ENCODE measurements at places on chromosomes 6 and 20.

GRCh38 chr6:6886886-6887285 lies 220.9 kb upstream of the RREB1 start:
- no peak for DNase-seq

DNA sequence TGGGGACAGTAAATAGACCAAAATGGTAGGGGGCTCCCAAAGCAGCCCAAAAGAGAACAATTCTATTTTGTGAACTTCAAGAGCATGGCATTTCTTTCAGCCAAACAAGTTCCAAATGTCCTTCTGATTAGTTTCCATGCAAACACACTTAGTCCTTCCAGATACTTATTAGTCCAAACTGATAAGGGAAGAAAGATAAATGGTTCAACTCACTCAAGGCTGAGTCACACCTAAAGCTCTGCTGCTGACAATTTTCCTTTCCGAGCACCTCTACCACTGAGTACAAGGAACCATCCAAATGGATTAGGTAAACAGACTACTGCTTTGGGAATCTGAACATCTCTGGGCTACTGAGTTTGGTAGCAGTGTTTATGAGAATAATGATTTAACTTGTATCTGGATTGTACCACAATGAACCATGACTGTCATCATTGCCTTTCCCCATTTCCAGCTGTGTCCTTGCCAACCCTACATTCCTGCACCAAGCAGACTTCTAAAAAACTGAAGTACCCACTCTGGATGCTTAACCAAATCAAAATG lies 71.2 kb downstream of the TNFRSF21 start:
- no peak for DNase-seq

GRCh38 chr6:126017668-126018067 lies 31.3 kb downstream of the TRMT11 start:
- peak; percentile 49 for DNase-seq

GRCh38 chr6:145538989-145539388 lies 196.3 kb downstream of the EPM2A start:
- DNase-seq, result no peak

GRCh38 chr6:37454420-37455140 lies 21.6 kb downstream of the CMTR1 start:
- DNase-seq, result no peak

- no peak for DNase-seq
Observed at GRCh38 chr6:22401206-22401605, 104.4 kb upstream of the PRL start.

- no peak for DNase-seq
Observed at GRCh38 chr6:41373627-41373918, 38.2 kb downstream of the NCR2 start.

DNA sequence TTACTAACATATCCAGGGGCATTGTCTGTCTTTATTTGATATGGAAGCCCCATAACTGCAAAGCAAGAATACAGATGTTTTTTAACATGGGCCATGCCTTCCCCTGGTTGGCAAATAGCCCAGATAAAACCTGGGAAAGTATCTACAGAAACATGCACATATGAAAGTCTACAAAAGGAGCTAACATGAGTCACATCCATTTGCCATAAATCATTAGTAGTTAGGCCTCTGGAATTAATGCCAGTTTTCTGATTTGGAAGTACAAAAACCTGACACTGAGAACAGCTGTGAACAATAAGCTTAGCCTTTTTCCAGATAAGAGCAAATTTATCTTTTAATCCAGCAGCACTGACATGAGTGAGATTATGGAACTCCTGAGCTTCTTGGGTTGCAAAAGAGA lies 418.0 kb upstream of the IMPG1 start:
- no peak for DNase-seq

DNA sequence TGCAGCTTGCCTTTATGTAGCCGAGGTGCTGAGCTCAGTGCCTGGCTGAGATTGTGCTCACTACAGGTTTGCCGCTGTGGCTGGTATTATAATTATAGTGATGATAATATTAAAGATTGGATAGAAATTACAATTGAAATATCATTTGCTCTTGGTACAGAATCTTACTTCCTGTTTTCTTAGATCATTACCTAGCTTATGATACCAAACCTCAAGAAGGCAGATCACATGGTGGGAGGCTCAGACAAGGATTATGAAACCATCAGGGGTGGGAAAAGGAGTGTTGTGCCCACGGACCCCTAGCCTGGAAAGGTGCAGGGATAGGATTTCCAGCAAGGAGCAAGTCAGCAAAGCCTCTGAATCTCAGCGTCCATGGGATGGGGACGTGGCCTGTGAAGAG lies 70.6 kb downstream of the IGF2R start:
- DNase-seq, result no peak

- no peak for DNase-seq
Observed at GRCh38 chr20:17059465-17059864, 167.4 kb upstream of the PCSK2 start.

- no peak for DNase-seq
Observed at GRCh38 chr20:53920647-53921245, 149.6 kb downstream of the BCAS1 start.

DNA sequence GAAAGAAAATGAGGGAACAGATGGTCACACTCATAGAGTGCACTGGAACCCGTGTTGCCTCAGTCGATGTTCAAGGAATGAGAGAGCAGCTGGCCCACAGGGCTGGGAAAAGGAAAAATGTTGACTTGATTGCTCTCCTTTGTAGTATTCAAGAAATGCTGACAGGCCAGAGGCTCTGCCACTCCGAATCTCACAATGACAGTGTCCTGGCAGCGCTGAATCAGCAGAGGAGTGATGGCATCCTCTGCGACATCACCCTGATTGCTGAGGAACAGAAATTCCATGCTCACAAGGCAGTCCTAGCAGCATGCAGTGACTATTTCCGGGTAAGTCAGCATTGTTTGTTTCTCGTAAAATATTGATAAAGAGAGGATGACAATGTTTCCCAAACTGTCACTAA lies 51.3 kb downstream of the KLHL32 start:
- DNase-seq, result no peak

GRCh38 chr20:4170621-4171537 lies 155.5 kb upstream of the RNF24 start:
- DNase-seq, result no peak

- no peak for DNase-seq
Observed at GRCh38 chr20:15561707-15562404, 1011.4 kb downstream of the KIF16B start.

DNA sequence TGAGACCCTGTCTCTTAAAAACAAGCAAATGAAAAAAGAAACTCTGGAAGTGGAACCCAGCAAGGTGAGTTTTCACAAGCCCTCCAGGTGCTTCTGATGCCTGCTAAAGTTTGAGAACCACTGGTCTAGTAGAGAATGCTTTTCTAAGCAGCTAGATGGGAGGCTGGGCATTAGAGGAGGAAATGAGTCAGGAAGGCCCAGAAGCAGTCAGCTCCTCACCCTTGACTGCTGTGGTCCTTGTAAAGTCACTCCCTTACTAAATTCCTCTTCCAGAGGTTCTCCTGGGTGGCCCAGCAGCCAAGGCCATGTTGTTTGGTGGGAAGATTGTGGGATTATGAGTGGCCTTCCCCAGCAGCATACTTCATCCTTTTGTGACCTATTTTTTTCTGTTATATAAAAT lies 52.0 kb upstream of the FYN start:
- no peak for DNase-seq

DNA sequence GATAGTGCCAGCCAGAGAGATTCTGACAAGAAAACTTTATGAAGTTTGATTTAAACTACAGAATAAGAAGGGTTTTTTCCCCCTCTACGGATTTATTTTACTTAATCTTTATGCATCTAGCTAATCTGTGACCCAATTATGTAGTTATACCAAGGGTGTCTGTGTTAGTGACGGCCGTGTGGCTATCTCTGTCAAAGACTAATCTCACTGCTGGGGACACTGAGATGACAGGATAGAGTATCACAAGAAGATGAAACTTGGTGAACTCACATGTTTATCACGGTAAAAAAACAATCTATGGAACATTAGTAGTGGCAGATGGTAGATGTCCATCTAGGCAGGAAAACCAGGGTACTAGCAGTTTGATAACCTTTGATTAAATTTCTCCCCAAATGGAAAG lies 149.7 kb downstream of the AHI1 start:
- no peak for DNase-seq

DNA sequence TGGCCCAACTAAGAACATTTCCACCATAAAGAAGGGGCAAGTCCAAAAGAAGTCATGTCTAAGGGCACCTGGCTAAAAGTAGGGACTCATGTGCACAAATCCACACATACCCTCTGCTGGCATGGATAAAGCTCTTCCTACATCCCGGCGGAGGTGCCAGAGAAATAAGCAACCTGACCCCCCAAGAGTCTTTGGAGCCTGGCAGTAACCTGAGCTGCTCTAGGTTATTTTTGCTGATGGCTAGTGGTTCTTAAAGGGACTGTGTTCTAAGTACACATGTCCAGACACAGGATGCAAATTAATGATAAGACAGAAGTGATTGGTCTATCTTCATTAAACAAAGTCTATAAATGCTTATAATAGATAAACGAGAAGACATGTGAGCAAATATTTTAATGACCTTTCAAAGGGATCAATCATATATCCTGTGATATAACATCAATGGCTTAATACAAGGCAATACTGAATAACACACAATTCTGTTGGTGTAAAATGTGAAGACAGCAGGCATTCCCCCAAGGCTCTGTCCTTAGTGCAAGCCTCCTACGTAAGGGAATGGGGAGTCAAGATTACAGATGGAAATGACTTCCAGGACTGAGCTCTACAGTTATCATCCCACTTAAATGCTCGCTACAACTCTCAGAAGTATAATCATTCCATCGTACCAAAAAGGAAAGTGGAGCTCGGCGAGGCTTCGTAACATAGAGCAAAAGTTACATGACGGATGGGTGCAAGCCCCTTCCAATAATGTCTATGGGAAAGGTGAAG lies 52.5 kb downstream of the HIVEP2 start:
- DNase-seq, result no peak

DNA sequence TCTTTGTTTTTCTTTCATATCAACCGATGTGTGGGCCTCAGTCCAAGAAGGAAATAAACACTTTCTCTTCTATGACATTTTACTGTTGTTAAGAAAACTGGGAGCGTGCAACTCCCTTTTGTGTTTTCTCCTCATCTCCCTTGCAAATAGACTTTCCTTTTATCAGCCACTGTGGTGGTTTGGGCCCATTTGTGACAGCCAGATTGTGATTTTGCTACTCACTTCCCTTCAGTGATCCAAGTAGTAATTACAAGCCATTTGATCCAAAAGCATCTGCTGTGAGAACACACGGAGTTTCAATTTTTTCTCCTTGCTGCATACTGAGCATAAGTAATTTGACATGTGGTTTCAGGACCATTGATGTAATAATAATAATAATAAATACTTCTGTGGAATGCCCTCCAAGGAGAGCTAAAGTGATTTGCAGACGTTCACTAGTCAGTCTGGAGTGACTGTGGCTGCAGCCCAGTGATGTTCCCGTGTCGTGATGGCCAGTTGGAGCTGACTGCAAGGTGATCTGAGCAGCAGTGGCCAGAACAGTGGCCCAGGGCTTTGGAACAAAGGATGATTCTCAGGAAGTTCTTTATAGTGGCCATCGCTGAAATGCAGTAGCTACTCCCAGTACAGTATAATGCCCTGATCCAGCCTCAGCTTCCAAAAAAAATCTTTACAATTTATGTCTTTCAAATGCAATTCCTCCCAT lies 91.9 kb upstream of the CLDN20 start:
- DNase-seq, result no peak

DNA sequence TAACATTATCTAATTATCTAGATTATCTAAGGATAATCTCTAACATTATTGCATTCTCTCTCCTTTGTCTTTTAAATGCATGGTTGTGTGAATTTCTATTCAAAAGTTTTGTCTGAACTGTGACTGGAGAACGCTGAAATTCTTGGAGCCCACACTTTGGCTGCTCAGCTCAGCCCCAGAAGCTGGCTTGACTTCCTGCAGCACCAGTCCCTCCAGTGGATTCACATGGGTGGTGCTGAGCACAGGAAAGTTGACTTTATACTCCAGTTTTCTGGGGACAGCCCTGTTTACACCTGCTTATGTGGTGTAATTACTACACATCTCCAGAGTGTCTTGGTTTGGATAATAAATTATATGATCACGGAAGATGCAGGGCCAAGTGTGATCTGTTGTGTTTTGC lies 255.1 kb upstream of the NOX3 start:
- no peak for DNase-seq

DNA sequence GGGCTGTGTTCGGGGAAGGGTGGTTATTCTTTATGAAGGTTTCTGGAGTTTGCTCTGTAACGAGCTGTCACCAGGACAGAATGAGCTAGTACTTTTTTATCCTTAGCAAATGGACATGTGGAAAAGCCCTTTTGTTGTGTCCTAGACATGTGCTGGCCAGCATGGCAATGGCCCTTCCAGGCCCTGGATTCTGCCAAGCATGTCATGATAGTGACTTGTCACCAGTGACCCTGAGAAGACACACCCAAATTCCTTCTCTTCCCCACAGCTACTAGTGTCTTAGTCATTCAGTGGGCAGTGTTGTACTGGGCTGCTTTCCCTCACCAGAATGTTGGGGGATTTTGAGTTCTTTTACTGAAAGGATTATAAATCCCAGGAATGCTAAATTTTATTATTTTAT lies 74.0 kb upstream of the XRN2 start:
- DNase-seq, result no peak

DNA sequence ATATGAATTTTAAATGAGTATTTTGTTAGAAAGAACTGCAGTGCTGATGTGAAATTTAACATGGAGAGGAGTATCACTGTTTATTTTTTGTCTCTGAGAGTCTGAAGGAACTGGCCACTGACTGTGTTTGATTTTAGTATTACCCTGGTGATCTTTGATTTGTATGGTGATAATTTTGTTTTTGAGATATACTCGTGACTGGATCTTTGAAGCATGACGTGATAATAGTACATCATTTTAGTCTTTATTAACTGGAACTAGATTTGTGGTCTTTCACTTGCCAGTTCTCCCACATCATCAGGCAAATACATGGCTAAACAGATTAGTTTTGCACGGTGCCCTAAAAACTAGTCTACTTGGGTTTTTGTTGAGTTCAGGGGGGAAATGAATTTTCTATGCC lies 55.5 kb downstream of the ARID1B start:
- DNase-seq, result no peak

GRCh38 chr6:117531346-117531745 lies 48.9 kb downstream of the DCBLD1 start:
- DNase-seq, result no peak

DNA sequence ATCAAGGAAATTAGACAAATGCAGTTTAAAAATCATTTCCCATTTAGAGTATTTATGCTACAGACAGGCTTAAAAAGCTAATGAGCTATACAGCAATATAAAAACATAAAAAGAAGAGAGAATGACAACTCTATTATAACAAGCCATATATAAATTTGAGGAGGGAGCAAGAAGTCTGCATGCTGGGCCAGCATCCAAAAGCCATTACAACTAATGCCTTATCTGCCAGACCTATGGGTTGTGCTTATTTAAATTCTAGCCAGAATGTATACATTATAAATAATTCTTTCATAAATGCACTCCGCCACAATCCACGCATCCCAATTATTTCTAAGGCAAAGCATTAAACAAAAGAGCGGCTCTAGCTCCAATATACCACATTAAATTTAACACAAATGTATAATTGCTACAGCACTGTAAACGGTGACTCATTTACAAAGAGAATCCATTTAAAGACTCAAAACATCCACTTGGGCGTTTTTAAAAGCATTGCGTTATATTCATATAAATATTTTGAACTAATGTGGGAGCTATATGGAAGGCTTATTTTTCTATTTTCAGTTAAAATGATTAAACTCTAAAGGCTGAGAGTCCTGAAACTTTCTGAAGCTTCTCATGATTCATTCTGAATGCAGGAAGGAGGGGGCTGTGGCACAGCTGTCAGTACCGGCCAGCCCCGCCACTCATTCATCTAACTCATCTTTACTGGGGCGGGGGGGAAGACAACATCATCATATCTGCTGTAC lies 37.7 kb upstream of the RAB22A start:
- DNase-seq, result no peak

- DNase-seq, result no peak
Observed at GRCh38 chr6:88561034-88561953, 395.1 kb upstream of the CNR1 start.
